Stimulated activated CD4-positive, alpha-beta T cell treated with anti-CD3 and anti-CD28 coated beads, Interleukin-4, amount 100 ng/mL, for 48 hours (primary cell): ENCODE measurements at places on chromosomes 3 and 15.

- no peak for DNase-seq
Measured at GRCh38 chr3:192901435-192901834, 16.2 kb downstream of the MB21D2 start.

DNA sequence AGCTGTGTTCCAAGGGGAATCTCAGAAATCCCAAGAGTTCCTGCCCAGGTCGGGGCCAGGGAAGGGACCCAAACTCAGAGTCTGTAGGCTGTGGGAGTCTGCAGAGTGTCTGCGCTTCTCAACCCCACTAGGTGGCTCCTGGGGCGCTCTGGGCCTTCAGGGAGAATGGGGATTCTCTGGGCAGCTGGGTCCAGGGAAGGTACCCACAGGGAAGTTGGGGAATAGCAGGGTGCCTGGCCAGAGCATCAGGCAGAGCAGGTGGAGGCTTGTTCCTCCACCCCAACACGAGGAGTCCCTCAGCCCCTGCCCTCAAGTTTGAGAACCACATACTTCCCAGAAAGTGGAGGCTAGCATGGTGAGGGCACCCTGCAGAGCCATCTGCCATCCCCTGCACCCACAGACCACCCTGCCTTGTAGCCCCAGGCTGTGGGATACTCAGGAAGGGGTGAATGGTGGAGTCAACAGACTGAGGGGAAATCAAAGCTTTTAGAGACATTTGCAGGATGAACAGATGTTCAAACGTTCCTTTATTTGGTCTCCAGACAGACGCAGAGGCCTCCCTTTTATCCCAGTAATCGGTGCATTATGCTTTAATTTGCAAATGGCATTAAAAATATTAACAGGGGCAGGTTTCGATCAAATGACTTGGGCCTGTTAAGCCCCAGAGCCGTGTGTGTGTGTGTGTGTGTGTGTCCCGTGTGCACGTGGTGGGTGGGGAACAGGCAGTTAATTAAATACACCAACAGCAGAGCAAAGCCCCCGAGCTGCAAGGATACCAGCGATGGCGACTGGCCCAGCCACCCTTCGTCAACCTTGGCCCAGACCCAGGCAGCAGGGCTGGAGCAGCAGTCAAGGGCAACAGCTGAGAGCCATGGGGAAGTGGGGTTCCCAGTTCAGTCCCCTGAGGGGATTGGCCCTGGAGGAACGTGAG is 57.7 kb downstream of the DNAJB8 start:
- DNase-seq, result no peak

- no peak for DNase-seq
Measured at GRCh38 chr3:150447631-150448465, 39.8 kb downstream of the TSC22D2 start.

- no peak for DNase-seq
Measured at GRCh38 chr15:62606376-62607113, 436.0 kb upstream of the TPM1 start.

GRCh38 chr15:62844564-62845240 is 197.8 kb upstream of the TPM1 start:
- DNase-seq, result no peak

- no peak for DNase-seq
Measured at GRCh38 chr15:77208241-77208640, 137.3 kb upstream of the TSPAN3 start.

- DNase-seq, result no peak
Measured at GRCh38 chr3:159882790-159883779, 105.5 kb upstream of the IL12A start.

DNA sequence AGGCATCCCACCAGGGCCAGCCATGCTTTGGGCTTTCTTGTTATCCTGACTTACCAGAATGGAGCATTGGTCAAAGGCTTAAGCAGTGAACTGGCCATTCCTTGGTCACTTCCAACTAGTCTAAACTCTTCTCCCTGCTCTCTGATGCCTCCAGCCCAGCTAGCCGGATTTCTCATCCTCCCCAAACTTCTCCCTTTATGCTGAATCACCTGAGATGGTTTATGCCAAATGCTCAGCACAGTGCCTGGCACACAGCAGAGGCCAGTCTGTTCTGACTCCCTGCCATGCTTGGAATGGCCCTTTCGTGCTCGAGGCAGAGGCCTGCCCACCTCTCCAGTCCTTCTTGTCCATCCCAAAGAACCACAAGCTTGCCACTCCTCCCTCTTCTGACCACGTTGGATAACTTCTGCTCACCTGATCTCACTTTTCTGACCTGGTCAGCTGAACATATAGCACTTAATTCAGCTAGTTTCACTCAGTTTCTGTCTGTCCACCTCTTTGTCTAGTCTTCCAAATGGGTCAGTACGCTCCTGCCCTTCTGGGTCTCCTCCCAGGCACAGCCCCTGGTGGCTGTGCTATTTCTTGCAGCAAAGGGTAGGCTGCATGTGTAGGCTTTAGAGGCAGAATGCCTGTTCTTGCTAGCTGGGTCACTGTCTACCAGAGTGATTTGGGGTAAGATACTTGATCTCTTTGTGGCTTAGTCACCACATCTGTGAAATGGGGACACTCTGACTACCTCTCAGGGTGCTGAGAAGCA is 2.2 kb upstream of the RBP1 start:
- no peak for DNase-seq

- no peak for DNase-seq
Measured at GRCh38 chr3:29972320-29972993, 633.9 kb upstream of the TGFBR2 start.

DNA sequence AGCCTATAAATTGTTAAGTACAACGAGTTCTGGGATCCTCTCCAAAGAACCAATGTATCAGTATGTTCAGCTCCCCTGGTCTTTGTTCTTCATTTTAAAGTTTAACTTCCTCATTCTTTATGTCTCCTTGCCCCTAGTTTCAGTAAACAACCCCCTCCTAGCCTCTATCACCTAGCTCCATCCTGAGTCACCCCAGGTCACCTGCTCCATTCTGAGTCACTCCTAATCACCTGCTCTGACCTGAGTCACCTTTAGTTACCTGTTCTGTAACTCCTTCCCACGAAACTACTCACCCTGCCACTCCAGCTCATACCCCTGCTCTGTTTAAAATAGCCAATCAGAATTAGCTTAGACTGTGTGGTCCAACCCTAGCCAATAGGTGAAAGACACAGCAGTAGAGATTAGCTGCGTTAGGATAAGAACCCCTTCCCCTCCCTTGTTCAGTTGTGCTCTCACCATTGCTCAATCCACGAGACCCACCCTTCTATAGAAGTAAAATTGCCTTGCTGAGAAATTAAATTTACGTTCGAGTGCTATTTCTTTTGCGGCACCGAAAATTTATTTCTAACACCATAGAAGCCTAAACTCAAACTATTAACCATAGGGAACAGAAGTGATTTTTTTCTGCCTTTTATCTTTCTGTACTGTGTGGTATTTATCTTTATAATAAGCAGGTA is 245.0 kb upstream of the ADAMTS9 start:
- DNase-seq, result no peak

- DNase-seq, result no peak
Measured at GRCh38 chr3:145739926-145740325, 421.1 kb downstream of the PLOD2 start.

DNA sequence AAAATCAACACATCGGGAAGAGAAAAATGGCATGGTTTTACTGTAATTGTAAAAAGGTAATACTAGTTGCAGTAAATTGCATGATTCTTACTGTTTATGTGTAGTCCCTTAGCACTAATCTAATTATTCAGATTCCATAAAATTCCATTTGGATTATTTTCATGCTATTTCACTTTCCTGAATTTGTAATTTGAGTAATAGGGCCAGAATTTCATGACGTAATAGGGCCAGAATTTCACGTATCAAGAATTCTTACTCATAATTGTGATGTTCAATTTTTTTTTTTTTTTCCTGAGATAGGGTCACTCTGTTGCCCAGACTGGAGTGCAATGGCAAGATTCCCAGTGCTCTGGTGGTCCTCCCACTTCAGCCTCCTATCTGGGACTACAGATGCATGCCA is 2.9 kb upstream of the U2SURP start:
- DNase-seq, result no peak

DNA sequence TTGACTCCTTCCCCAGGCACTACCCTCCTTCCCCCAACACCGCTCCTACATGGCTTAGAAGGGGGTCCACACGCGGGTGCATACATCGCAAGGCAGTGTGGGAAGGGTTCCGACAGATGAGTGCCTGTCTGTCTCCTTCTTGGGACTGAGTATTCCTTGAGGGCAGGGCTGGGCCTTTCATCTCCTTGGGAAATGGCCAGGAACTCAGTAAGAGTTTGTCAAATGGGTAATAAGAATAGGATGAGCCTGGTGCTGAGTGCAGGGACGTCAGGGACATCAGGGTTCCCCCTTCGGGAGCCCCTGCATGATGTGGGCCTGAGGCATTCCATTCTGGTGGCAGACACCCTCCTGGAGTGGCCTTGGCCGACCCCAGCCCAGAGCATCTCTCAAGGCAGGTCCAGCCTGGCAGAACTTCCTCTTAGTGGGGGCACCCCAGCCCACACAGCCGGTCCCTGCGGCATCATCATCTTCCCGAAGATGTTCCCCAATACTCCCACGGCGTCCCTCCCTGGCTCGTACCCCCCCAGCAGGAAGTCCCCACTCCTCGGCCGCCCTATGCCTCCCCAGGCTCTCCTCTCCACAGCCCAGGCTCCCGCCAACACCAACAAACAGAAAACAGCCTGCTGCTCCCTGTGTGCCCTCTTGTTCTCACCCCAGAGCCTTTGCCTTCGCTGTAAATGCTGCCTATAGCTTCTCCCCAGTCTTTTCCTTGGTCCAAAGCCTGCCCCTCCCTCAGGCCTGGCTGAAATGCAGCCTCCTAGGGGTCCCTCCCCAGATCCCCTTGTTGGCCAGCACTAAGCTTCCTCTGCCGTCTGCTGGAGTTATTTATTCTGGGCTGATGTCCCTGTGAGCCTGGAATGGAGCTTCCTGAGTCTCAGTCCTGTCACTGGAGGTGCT is 67.5 kb upstream of the LCTL start:
- no peak for DNase-seq

GRCh38 chr3:13544293-13544831 is 4.6 kb upstream of the FBLN2 start:
- DNase-seq, result peak; percentile 38

GRCh38 chr3:171901615-171902312 is 58.6 kb downstream of the TMEM212 start:
- no peak for DNase-seq

GRCh38 chr15:90042766-90043529 is 41.8 kb downstream of the ZNF710 start:
- no peak for DNase-seq

- DNase-seq, result no peak
Measured at GRCh38 chr15:43911235-43911781, 84.5 kb downstream of the WDR76 start.

DNA sequence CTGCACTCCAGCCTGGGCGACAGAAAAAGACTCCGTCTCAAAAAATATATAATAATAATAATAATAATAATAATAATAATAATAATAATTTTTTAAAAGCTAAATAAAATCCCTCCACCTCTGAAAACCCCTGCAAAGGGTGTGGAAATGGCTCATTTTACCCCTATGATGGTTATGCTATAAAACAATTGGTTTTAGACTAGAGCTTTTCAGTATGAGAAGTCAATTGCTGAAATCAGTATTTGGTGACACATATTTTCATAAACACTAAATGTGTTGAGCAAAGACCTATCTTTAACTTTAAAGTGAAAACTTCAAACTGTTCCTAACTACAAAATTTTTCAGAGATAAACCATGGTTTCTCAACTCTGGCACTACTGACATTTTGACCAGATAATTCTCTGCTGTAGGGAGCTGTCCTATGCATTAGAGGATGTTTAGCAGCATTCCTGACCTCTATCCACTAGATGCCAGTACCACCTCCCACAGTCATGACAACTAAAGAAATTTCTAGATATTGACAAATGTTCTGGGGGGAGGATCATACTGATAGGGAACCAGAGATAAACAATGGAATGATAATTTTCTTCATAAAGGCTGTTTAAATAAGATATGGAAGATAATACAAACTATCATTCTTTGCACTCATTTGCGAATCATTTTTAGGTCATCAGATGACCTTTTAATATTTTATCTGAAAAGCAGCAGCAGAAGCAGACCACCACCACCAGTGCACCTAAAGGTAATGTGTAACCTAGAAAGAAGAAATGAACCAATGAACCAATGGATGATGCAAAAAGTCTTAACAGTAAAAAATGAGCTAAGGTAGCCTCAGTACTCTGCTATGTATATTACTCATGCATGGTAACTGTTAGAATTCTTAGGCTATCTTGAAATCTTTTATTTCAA is 13.8 kb downstream of the PTPN9 start:
- no peak for DNase-seq

DNA sequence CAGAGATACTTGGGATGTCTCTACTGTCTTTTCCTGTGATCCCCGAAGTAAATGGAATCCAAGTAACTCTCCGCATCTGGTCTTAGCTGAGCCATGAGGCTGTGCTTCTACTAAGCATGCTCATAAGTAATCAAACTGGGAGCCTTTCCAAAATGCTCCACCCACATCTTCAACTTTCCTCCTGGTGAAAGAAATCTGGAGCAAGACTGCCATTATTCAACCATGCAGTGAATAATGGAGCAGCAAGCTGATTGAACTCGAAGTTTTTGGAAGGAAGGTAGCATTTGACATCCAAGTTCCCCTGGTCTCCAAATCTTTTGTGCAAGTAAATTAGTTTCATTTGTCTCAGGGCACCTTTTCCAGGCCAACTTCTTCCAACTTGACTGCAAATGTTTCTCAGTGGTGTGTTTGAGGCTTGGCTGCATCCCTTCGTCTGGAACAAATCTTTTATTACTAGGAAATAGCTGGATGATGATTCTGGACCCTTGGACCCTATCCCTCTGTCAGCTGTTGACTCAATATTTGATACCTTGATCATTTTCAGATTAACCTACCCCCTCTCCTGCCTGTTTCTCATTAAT is 19.4 kb downstream of the GXYLT2 start:
- no peak for DNase-seq

DNA sequence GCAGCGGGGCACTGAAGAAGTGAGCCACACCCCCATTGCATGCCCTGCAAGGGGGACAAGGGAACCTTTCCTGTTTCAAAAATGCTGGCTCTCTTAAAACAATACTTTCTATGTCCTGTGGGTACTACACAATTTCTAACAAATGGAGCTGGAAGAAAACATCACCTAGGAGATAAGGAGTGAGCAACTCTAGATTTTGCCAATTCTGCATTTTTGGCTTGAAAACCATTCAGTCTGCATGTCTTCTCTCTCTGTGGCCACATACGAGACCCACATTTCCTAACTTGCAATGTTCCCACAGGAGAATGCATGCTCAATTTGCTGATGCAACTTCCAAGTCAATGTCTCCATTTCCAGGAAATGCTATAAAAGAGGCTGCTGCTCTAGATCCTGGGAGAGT is 662.0 kb downstream of the SQOR start:
- DNase-seq, result no peak

- DNase-seq, result no peak
Measured at GRCh38 chr3:83065851-83066460, 1304.5 kb upstream of the GBE1 start.

DNA sequence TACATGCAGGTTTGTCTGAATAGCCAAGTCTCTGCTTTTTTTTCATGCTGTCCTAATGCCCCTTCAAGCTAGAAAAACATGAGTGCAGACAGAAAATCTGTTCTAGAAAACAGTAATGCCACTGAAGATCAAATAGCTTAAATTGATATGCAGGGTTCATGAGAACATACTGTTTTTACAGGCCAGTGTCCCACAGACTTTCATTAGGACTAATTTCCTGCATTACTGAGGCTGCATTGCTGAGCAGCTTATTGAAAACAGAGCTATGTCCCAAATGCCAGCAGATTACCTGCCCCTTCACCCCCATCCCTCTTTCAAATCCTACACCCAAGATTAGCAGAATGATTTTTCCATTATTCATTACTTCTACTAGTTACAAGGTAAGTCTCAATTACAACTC is 665 bp downstream of the TM4SF18 start:
- DNase-seq, result no peak

GRCh38 chr15:52808441-52808840 is 18.3 kb upstream of the ONECUT1 start:
- DNase-seq, result no peak
